ENCODE measurements at places on chromosomes 11 and 22. TPM values are rescaled to one million over a fixed set of nuclear protein-coding genes. Genes with fewer than 3 reads are reported as not detected.
A peak's percentile ranks its signal among the peaks of the same experiment; 100 is the strongest.

Gene CTR9
- total RNA-seq: 23.2 TPM

Gene MMP27
- total RNA-seq: not detected

Gene SLC5A1
- 0.45 TPM for total RNA-seq

- DNase-seq: peak; percentile 33
Measured at GRCh38 chr22:20422271-20423007, 15.2 kb downstream of the SCARF2 start.

Gene SPON1
- total RNA-seq: 13.3 TPM

Gene RFPL2
- 0.51 TPM for total RNA-seq

Gene OR51I1
- total RNA-seq: 0.60 TPM

DNA sequence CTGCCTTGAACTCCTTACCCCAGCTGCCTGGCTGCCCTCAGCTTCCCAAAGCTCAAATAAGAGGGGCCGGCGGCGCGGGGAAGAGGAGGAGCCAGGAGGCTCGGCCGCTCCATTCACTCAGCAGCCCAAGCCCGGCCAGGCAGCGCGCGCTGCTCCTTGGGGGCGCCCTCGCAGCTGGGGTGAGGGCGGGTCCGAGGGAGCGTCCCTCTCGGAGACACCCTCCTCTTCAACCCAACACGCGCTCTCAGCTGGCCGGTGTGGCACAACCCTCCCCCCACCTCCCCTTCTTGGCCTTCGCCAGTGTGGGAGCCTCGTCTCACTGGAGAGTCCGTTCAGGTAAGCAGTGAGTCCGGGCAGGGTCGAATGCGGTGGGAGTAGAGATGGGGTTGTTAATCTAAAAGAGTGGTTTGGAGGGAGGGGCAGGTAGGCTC, at the start of gene WT1:
Gene WT1 (minus strand): TSS at position 29 of the 431 bp plus-strand sequence.
- peak; percentile 91 for DNase-seq

Gene BEST1
- total RNA-seq: 0.39 TPM

Gene MAP6
- 3.8 TPM for total RNA-seq

- no peak for DNase-seq
Measured at GRCh38 chr11:11966354-11966741, 42.1 kb downstream of the DKK3 start.

Gene OR52A1
- not detected for total RNA-seq

Gene SCUBE1
- 1.8 TPM for total RNA-seq

DNA sequence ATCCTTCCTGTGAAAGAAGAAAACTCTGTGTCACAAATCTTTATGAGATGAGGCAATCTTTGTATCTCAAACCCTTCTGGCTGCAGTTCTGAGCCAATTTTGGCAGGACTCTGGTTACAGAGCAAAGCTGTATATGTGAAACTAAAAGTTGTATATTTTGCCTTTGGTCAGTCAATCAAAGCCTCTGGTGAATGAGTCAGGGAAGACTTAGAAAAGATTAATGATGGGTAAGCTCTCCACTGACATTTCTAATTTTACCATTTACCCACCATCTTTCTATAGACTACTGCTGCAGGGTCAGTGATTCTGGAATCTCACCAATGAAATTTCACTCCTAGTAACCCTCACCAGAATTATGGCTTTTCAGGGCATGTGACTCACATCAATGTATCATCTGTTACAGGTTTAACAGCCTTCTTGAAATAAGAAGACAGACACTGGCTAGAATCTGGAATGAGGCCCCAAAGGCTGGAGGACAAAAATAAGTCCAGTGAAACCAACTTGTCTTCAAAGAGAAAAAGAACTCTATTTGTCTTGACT, 43.3 kb downstream of the USP35 start:
- DNase-seq: no peak

- no peak for DNase-seq
Measured at GRCh38 chr11:57549983-57550382, 12.6 kb downstream of the SMTNL1 start.

DNA sequence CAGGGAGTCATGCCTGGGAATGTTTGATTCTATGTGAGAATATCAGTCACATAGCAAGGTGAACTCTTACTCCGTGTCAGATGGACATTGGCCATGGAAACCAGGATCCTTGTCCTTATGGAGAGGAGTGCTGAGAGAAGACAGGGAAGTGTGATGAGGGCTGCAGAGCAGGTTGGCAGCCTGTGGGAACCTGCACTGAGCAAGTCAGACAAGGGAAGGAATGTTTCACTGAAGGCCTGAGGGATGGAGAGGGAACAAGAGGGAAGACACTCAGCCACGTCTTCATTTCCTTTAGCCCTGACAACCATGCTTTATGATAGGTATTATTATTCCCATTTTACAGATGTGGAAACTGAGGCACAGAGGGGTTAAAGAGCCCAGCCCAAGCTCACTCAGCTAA, 38.4 kb upstream of the HORMAD2 start:
- no peak for DNase-seq

Measured in cardiac muscle cell (in vitro differentiated cells and primary cell).